ENCODE measurements at places on chromosomes 3 and 15.

DNA sequence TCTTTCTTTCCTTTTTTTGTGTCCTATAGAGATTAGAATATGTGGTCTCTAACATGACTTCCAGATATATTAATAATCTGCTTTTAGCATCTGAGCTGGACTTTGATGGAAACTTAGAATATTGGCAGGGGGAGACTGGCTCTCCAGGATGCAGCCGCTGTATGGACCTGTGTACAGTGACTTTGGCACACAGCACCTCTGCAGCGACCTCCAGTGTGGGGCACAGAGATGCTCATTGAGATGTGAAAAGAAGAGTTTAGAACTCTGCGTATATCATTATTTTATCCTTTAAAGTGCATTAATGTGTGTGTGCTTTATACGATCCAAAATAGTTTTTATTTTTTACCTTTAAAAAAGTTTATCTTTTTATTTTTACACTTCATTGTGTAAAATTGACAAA, 18.3 kb downstream of the CFAP161 start:
- DNase-seq = no peak

GRCh38 chr3:107945417-107946094, 145.3 kb downstream of the CD47 start:
- no peak for DNase-seq

- no peak for DNase-seq
Measured at GRCh38 chr15:93051236-93052089, 37.5 kb downstream of the RGMA start.

- DNase-seq = no peak
Measured at GRCh38 chr3:135622656-135623055, 342.9 kb upstream of the PPP2R3A start.

GRCh38 chr15:49410641-49411040, 12.4 kb upstream of the FGF7 start:
- DNase-seq = no peak

GRCh38 chr15:85651548-85651947, 143.2 kb downstream of the KLHL25 start:
- DNase-seq = no peak

- no peak for DNase-seq
Measured at GRCh38 chr3:52535411-52536111, 844 bp upstream of the UQCC5 start.

GRCh38 chr3:179272385-179272784, 21.5 kb upstream of the KCNMB3 start:
- DNase-seq = no peak

All from stimulated activated naive CD8-positive, alpha-beta T cell treated with anti-CD3 and anti-CD28 coated beads, Interleukin-15, Interleukin-2, amounts not matched to agents 100 U/mL and 50 U/mL, for 24 hours (primary cell).